ENCODE measurements at places on chromosomes 3 and 15.

- no peak for DNase-seq
- no peaks in the 10 kb centered on the region for H3K27me3 ChIP-seq
- no peaks in the 10 kb centered on the region for H3K36me3 ChIP-seq
- H3K27ac ChIP-seq, result no peak overlapping the region
- H3K4me3 ChIP-seq, result no peak overlapping the region
Observed at GRCh38 chr3:131735116-131735515, 232.3 kb upstream of the MRPL3 start.

DNA sequence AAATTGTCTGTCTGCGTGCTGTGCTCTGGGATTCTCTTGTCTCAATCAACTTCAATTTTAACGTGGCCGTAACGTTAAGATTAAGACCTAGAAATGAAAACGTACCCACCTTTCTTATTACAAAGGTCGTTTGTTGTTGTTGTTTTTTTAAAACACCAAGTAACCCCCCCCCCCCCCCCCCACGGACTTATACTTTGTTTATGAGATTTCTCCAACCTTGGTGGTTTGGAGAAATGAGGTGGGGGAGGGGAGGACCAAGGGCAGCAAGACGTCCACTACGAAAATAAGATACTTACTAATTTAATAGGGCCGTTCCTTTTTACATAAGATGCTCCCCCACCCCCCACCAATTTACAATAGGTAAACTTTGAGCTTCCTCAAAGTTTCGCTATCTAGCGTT, 244.4 kb upstream of the TOPAZ1 start:
- H3K4me3 ChIP-seq, result peak overlapping the region; percentile 61
- H3K27me3 ChIP-seq, result peaks cover 97% of the 10 kb centered on the region
- H3K27ac ChIP-seq, result no peak overlapping the region

GRCh38 chr15:101795455-101795854, 7.9 kb upstream of the OR4F6 start:
- peaks cover 4% of the 10 kb centered on the region for H3K27me3 ChIP-seq
- no peak overlapping the region for H3K4me3 ChIP-seq
- H3K27ac ChIP-seq, result no peak overlapping the region
- no peaks in the 10 kb centered on the region for H3K4me1 ChIP-seq
- DNase-seq, result no peak

GRCh38 chr3:115141033-115141757, 5.9 kb downstream of the ZBTB20 start:
- no peaks in the 10 kb centered on the region for H3K27me3 ChIP-seq
- no peak overlapping the region for H3K4me3 ChIP-seq
- H3K4me1 ChIP-seq, result peaks cover 13% of the 10 kb centered on the region
- no peak for DNase-seq

All from suprapubic skin (tissue), 4 donors.